Stimulated activated CD4-positive, alpha-beta T cell treated with anti-CD3 and anti-CD28 coated beads, Interleukin-1b, Interleukin-23, amount 100 ng/mL, for 48 hours (primary cell): ENCODE measurements at places on chromosomes 11 and 22.

GRCh38 chr22:50611341-50612060, 10.9 kb downstream of the MAPK8IP2 start:
- no peak for DNase-seq

GRCh38 chr22:45781459-45781858, 109.8 kb downstream of the ATXN10 start:
- DNase-seq = no peak

DNA sequence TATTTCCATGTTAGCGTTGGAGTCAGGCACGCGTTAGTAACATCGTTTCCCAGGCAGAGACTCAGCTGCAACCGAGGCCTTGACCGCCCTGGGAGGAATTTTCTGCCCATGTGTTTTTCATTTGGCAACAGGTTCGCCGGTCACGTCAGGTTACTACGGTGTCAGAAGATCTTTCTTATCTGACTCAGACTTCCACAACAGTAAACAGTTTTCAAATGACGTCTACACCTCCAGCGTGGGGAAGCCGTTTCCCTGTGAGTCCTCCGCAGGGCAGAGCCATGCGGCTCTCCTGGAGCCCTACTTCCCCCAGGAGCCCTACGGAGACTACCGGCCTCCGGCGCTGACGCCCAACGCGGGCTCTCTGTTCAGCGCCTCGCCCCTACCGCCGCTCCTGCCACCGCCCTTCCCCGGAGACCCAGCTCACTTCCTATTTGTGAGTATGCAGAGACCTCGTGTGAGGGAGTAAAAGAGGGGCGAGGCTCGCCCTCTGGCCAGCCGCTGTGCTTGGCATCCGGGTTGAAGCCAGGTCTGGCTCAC, 14.3 kb upstream of the POU2AF3 start:
- DNase-seq = no peak

- DNase-seq = no peak
These were observed 27.0 kb downstream of the C22orf42 start for GRCh38 chr22:32132126-32132525.

DNA sequence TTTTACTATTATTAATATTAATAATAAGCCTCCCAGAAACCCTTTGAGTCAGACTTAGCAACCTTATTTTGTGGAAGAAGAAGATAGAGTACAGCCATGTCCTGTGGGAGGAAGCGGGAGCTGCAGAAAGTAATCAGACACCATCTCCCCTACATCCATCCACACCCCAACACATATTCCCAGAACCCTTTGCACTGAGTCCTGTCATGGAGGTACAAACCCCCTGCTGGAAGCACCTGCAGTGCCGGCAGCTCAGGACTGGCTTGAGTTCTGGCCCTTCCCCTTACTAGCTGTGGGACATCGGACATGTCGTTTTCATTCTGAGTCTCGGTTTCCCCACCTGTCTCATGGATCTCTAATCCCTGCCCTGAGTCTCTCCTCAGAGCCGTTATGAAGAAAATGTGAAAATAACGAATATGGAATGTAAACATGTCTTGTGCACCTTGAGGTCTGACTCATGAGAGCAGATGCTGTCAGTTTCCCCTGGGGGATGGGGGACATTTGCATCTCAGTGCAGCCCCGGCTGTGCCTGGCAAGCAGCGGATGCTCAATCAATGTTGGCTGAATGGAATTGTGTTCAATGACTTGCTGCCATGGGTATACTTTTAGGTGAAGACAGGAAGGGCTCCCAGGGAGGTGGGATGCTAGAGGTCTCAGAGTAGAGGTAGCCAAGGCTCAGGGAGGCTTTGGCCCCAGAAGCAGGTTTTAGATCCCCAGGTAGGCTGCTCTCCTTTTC, 45.4 kb downstream of the TP53I11 start:
- DNase-seq = no peak

- no peak for DNase-seq
These were observed 280.7 kb upstream of the CADM1 start for GRCh38 chr11:115784796-115785521.
